ENCODE measurements at places on chromosomes 4 and X. TPM values are rescaled to one million over a fixed set of nuclear protein-coding genes. Genes with fewer than 3 reads are reported as not detected.

PTPN13 gene
- 0.20 TPM for total RNA-seq

SPOCK3 gene
- not detected for total RNA-seq

ARHGEF9 gene
- total RNA-seq: 6.2 TPM

GLRA3 gene
- total RNA-seq: not detected

MANBA gene
- total RNA-seq: 6.8 TPM

MAGEB10 gene
- total RNA-seq: not detected

VEGFC gene
- 2.4 TPM for total RNA-seq

CT45A2 gene
- not detected for total RNA-seq

POU4F2 gene
- total RNA-seq: not detected

LINC00632 gene
- 0.40 TPM for total RNA-seq

STOX2 gene
- total RNA-seq: 3.9 TPM

PAGE1 gene
- not detected for total RNA-seq

NPY1R gene
- not detected for total RNA-seq

PCDH19 gene
- total RNA-seq: under 0.01 TPM

SERTM2 gene
- not detected for total RNA-seq

ELF4 gene
- total RNA-seq: 10.2 TPM

PPARGC1A gene
- 9.5 TPM for total RNA-seq

TLR10 gene
- not detected for total RNA-seq

CFP gene
- total RNA-seq: under 0.01 TPM

GNRHR gene
- not detected for total RNA-seq

H2AZ1 gene
- 205 TPM for total RNA-seq

NKRF gene
- 3.4 TPM for total RNA-seq

AMBN gene
- total RNA-seq: not detected

SYNPO2 gene
- 0.20 TPM for total RNA-seq

CT55 gene
- not detected for total RNA-seq

HSD17B11 gene
- total RNA-seq: 31.2 TPM

GPM6B gene
- not detected for total RNA-seq

NAA11 gene
- not detected for total RNA-seq

TRAM1L1 gene
- total RNA-seq: 0.65 TPM

PAGE2 gene
- total RNA-seq: not detected

SPANXN4 gene
- total RNA-seq: not detected

TEX13B gene
- not detected for total RNA-seq

TENM3 gene
- 21.4 TPM for total RNA-seq

XAGE2 gene
- total RNA-seq: not detected

RIPPLY1 gene
- not detected for total RNA-seq

GPRASP3 gene
- 4.4 TPM for total RNA-seq

EREG gene
- not detected for total RNA-seq

TCEAL6 gene
- not detected for total RNA-seq

CITED1 gene
- total RNA-seq: under 0.01 TPM

RPA4 gene
- 0.44 TPM for total RNA-seq

NELFA gene
- total RNA-seq: 8.5 TPM

XG gene
- 0.22 TPM for total RNA-seq

COL4A6 gene
- total RNA-seq: 0.20 TPM

FRG2 gene
- not detected for total RNA-seq

GPR34 gene
- total RNA-seq: not detected

MUC7 gene
- not detected for total RNA-seq

CD40LG gene
- not detected for total RNA-seq

MEPE gene
- total RNA-seq: not detected

OCIAD1 gene
- 53.0 TPM for total RNA-seq

EPGN gene
- under 0.01 TPM for total RNA-seq

SPANXA1 gene
- not detected for total RNA-seq

PAGE5 gene
- total RNA-seq: not detected

CYP2U1 gene
- 3.8 TPM for total RNA-seq

RTL5 gene
- 0.60 TPM for total RNA-seq

CXXC4 gene
- total RNA-seq: not detected

TMEM131L gene
- 12.6 TPM for total RNA-seq

GIMD1 gene
- total RNA-seq: not detected

TREX2 gene
- 4.4 TPM for total RNA-seq

PYURF gene
- total RNA-seq: 77.6 TPM

Data from lung microvascular endothelial cell (primary cell).